Activated CD4-positive, CD25-positive, alpha-beta regulatory T cell treated with anti-CD3 and anti-CD28 coated beads, Interleukin-2, amount 50 U/mL, for 16 hours (primary cell): ENCODE measurements at places on chromosomes 12 and 14.

DNA sequence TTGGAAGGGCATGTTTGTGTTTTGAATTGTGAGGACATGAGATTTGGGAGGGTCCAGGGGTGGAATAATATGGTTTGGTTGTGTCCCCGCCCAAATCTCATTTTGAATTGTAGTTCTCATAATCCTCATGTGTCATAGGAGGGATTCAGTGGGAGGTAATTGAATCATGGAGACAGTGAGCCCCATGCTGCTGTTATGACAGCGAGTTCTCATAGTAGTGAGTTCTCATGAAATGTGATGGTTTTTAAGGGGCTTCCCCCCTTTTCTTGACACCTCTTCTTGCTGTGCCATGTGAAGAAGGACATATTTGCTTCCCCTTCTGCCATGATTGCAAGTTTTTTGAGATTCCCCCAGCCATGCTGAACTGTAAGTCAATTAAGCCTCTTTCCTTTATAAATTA lies 260.0 kb downstream of the DUSP6 start:
- DNase-seq = no peak

DNA sequence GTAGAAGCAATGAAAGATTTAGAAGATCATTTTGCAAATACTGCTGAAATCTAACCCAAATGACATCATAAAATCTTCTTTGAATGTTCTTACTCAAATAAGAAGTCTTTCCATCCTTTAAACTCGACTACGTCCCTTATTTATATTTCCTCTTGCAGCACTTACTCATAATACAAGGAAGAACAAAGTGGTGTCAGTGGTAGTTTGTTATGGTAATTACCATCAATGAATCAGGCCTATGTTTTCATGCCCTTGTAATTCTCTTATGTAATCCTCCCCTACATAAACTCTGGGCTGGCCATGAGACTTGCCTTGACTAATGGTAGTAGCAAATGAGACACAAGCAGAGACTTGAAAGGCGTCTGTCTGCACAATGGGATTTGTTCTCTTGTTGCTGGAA lies 17.0 kb downstream of the EEA1 start:
- no peak for DNase-seq

GRCh38 chr14:93090826-93091555 lies 24.7 kb downstream of the ITPK1 start:
- no peak for DNase-seq

- no peak for DNase-seq
Observed at GRCh38 chr12:6478416-6478815, 7.9 kb upstream of the VAMP1 start.

DNA sequence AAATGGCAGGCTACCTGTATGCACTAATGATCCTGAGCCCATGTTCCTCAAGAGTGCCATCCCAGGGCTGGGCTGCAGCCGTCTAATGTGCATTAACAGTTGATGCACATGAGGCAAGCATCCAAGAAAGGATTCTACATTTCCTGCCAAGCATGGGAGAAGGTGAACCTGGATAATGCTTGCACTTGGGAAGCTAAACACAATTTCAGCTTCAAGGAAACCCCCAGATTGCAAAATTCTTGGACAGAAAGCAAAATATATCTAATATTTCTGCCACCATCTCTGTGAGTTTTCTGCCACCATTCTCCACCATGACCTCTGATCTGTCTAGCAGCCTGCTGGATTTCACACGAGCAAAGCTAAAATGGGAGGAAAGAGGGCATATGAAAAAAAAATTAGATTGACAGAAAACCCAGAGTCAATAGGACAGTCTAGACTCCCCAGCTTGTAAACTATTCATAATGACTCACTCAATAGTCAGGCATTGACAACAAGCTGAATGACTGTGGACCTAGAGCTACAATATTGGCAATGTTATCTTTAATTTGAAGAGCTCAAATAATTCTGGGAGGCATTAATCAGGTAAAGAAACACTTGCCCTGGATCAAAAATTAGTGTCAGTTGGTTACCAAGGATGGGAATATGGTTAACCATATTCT lies 91.9 kb upstream of the BCL2L14 start:
- DNase-seq = no peak

DNA sequence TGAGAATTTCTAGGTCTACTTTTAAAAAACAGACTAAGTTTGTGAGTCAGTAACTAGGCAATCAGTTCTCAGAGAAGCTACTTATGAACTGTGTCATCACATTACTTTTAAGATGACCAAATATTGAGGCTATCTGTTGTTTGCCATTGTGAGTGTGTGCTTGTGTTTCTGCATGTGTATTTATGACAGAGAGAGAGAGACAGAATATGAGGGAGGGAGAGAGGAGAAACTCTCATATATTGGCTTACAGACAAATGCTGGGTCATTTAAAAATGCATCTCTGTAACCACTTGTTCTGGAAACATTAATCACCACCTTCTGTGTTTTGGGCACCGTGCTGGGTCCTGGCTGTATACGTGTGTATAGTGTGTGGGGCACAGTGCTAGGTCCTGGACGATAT lies 161.5 kb upstream of the FRMD6 start:
- DNase-seq = no peak

DNA sequence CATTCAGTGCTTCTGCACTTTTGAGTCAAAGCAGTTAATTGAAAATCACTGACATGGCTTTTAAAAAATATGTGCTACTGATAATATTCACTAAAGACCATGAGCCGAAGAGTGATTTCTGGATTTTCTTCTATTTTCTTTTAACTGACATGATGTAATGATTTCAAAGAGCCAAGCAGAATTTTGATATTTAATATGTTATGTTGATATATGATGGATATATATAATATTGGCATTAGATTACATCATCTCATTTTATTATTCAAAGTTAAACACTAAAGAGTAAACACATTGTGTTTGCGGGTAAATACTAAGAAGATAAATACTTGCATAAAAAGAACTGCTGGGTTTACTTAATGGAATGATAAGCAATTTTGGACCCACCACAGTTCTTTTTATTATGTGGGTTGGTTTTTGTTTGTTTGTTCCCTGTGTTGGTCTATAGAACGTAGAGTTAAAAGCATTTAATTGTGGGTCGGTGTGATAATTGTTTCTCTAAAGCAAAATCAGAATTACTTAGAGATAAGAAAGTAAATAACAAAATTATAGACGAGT lies 692 bp downstream of the SPIC start:
- DNase-seq = no peak

DNA sequence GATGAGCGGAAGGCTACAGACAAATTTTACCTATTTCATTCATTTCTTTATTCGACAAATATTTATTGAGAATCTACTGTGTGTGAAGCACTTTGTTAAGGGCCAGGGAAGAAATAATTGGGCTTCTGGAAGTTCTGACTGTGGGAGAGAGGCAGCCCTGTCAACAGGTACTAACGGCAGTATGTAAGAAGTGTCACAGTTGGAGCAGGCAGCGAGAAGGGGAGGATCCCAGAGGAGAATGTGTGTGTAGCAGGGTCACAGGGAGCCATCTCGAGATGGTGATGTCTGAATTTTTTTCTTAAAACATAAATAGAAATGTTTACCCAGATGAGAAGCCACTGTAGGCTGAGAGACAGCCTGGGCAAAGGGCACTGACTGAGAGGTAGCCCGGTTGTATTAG lies 163.3 kb upstream of the SLC38A2 start:
- no peak for DNase-seq

GRCh38 chr12:108547686-108548085 lies 13.3 kb downstream of the SART3 start:
- DNase-seq = no peak
